ENCODE measurements at places on chromosomes 1 and 21.

- no peak for DNase-seq
Observed at GRCh38 chr1:91546301-91546581, 45.6 kb downstream of the CDC7 start.

GRCh38 chr1:166827426-166827825, 11.8 kb upstream of the POGK start:
- DNase-seq, result no peak

DNA sequence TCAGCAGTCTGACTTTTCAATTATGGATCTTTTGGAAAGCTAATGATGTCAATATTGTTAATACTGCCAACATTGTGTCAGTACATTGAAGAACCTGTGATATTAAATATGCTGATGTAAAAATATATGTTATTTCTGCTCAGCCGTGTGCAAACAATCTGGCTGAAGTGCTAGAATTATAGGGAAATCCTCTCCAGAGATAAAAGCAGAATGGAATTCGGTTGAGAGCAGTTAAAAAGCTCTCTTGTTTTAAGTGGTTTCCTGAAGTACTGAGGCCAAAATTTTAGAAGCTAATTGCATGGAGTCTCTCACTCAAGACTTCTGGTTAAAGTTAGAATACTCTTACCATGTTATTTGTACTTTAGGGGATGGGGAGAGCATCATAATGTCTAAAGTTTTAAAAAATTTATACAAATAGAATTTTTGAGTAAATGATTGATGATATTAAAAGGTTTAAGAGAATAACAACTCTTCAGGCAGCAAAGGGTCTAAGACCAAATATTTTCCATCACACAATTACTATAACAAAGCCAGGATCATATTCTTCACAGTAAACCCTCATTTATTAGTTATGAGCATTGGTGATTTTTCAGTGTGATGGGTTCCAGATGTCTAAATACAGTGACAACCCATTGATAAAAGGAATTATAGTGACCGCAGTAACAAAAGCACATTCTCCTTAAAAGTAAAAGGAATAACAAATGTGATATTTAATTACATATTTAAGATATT, 834.2 kb upstream of the CXADR start:
- no peak for DNase-seq

- DNase-seq, result no peak
Observed at GRCh38 chr1:193525411-193525810, 339.0 kb upstream of the B3GALT2 start.

GRCh38 chr1:95369985-95370690, 136.1 kb downstream of the RWDD3 start:
- DNase-seq, result no peak

DNA sequence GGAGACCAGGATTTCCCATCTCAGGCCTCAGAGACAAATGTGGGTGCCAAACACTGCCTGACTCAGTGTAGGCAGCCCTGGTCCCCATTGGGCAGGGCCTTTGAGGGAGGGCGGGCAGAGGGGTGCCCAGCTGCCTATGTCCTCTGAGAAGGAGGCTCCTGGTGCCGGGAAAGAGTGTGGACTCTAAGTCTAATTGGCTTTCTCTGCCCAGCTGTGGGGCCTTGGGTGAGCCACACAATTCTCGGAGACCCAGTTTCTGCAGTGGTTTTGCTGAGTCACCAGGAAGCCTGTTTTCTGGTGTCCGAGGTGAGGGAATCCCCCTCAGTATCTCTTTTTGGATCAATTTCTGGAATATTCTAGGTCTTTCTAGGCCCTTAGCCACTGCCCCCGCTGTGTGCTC, 35.3 kb upstream of the ACTL8 start:
- no peak for DNase-seq

- no peak for DNase-seq
Observed at GRCh38 chr1:112507921-112508277, 866 bp upstream of the WNT2B start.

- DNase-seq, result no peak
Observed at GRCh38 chr1:3375245-3375644, 79.2 kb upstream of the ARHGEF16 start.

DNA sequence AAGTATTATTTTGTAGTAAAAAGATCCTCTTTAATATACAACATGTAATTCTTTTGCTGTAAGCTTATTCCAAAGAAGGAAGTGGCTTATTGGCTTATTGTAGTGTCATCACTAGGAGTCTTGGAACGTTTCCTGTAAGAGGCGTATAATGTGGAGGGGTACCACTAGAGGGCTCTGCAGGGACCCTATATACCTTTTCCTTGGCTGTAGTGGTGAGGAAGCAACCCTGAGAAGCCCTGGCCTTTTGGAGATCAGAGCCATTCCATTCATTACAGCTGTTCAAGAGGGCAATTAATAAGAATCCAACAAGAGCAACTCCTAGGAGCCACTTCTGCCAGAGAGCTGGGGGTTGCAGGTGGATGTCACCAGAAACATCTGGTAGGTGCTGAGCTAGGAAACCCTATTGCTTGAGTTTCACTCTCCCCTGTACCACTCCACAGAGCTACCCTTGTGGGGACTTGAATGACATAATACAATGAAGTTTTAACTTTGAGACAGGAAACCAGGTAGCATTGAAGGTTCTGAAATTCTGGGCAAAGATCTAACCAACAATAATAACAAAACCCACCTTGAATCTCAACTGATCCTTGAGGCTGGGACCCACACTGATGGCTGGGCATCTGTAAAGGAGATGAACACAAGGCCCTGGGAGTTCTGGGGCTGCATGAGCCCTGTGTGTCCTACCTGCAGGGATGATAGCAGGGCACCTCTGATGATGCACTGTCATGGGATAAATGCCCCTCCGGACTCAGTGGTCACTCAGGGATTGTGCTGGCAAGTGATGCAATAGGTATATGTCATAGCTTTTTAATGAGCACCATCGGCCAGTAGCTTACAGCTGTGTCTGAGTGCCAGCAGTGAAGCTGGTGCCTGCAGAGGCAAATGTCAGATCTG, 160.2 kb upstream of the COA6 start:
- no peak for DNase-seq

DNA sequence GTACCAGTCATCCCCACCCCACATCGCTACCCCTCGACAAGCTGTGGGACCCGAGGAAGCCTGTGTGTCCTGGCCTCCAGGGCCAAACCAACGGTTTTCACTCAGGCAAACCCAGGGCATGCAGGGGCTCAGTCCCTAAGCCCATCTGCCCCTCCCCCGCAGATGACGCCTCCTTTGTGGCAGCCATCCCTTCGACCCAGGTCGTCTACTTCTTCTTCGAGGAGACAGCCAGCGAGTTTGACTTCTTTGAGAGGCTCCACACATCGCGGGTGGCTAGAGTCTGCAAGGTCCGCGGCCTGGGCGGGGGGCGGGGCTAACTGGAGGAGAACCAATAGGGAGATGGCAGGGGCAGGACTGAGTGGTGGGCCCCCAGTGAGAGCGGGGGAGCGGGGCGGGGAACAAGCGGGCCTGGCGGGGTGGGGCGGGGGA, 7.4 kb downstream of the SEMA4A start:
- no peak for DNase-seq

DNA sequence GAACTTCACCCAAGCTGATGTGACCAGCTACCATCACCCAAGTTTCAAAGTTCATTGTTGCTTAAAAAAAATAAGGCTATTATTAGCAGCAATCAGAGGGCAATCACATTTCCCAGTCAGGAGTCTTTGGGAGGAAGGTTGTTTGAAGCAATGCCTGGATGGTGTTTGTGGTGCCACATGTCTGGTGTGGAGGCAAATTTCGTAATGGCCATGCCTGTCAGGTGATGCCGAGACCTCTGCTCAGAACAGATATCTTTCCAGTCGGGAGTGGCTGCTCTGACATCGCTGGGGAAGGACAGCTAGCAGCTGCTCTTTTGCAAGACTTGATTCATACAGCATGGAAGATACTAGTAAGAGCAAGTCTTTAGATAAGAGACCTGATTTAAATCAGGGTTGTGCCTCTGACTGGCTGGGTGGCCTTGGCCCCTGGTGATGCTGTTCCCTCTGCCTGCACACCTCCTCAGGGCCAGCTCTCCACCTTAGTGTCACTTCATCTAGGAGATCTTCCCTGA, 187.8 kb upstream of the JUN start:
- DNase-seq, result no peak

- no peak for DNase-seq
Observed at GRCh38 chr1:107414550-107414949, 273.7 kb downstream of the NTNG1 start.

GRCh38 chr1:115252585-115252984, 85.5 kb downstream of the NGF start:
- no peak for DNase-seq

- no peak for DNase-seq
Observed at GRCh38 chr1:234672349-234673135, 62.6 kb upstream of the IRF2BP2 start.

Measured in GF-D8 (cell line).